ENCODE measurements at places on chromosomes 4 and X.
A peak's percentile ranks its signal among the peaks of the same experiment; 100 is the strongest.

DNA sequence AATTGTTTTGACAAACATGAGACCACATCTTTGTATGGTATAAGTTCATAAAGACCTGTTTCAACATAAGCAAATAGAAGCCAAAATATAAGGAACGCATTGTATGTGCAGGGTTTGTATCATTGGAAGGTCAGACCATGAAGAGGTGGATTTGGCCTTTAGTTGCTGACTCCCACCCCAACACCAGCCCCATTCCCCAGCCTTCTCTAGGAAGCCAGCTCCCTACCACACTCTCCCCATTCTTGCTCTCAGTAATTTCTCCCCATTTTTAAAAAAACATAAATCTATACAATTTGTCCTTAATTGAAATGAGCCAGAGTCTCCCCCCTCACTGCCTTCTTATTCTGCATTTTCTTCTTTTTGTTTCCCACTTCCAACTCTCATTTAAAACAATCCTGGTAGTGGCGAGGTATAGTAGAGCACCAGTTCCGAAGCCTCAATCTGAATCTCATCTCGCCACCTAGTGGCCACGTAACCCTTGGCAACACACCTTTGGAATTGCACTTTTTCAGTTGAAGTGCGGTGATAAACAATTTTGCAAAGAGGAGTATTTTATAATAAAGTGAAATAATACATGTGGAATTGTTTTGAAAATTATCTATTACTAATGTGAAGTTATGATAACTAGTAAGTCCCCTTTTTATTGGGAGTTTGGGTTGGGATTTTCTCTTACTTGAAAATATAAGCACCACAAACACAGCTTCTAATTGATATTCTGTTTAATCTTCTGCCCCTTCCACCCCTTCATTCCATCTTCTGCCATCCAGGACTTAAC is 126.6 kb downstream of the ASB9 start:
- peak; percentile 24 for DNase-seq

GRCh38 chr4:101169044-101170014 is 178.0 kb downstream of the PPP3CA start:
- peak; percentile 43 for DNase-seq

DNA sequence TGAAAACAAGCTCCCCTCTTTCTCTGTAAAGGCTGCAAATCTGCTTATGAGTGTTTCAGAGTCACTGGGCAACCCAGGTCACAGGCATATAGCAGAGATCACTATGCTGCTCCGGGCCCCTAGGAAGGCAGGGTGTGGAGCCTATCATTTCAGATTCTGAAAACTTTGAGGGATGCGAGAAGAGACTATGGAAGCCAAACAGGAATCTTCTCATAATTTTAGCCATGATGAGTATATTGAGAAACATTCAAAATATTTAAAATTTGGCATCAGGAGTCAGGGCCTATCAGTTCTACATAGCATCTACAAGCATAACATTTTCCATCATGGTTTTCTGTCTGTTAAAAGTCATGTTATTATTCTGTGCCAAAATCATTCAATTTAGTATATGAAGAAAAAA is 61.7 kb upstream of the ATXN3L start:
- no peak for DNase-seq

DNA sequence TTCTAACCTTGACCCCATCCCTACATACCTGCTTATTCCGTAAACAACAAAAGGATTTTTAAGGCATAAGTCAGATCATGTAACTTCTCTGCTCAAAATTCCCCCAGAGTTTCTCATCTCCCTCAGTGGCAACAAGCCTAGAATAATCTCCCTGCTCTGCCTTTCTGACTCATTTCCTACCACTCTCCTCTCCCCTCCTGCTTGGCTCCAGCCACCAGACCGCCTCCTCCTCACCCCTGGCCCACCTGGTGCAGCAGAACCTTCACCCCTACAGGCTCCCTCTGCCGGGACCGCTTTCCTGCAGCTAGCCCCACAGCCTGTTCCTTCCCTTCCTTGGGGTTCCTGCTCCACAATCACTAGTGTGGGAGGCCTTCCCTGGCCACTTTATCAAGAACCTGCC is 32.1 kb downstream of the TSPAN5 start:
- DNase-seq = no peak
